Adrenal gland (tissue), 19 donors: ENCODE measurements at places on chromosomes 7 and 10. TPM values are rescaled to one million over a fixed set of nuclear protein-coding genes. Genes with fewer than 3 reads are reported as not detected.

DNA sequence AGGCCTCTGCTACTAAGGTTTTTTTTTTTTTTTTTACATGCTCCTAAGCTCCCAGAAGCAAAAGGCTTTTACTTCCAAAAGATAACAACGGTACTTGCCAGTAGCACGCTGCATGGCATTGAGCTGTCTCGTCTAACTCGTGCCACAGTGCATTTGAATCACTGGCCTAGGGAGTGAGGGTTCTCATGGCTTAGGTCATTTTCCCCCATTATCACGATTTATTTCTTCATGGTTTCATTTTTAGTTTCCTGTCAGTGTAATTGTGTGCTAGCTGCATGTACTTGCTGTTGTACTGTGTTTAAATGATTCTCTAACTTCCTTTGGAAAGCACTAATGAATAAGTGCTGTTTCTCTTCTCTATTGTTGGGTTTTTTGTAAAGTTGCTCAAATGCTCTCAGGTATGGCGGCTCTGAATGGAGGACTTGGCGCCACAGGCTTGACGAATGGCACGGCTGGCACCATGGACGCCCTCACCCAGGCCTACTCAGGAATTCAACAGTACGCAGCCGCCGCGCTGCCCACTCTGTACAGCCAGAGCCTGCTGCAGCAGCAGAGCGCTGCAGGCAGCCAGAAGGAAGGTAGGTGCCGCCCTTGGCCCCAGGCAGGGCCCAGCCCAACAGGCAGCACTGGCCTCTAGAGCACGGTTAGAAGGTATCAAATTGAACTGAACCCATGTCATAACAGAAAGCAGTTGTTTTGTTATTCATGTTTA, 290.5 kb downstream of the USP6NL start:
- H3K27me3 ChIP-seq = no peaks in the 10 kb centered on the region
- DNase-seq = no peak
- H3K4me3 ChIP-seq = no peak overlapping the region
- H3K4me1 ChIP-seq = no peaks in the 10 kb centered on the region

DNA sequence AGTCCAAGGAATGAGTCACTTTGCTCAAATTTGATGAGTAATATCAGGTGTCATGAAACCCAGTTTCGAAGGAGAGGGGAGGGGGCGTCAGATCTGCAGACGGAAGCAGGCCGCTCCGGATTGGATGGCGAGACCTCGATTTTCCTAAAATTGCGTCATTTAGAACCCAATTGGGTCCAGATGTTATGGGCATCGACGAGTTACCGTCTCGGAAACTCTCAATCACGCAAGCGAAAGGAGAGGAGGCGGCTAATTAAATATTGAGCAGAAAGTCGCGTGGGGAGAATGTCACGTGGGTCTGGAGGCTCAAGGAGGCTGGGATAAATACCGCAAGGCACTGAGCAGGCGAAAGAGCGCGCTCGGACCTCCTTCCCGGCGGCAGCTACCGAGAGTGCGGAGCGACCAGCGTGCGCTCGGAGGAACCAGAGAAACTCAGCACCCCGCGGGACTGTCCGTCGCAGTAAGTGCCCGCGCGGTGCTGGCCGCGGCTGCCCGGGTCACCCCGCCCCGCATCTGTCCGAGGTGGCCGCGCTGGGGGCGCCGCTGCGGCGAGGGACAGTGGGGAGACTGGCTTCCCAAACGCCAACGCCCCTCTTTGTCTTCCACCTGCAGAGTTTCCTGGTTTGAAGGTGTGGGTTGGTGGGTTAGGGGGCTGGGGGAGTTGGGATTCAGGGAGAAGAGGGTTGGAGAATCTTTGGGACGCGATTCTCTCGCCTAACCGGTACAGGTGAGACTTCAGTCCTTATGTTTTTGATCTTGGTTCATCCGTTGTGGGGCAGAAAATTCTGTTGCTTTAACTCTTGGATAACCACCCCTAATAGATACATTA, at the start of gene TAC1:
Gene TAC1, plus strand, starts transcription at position 351 of the 829 bp plus-strand sequence. CDS start 527 bp downstream, outside the sequence.
- H3K4me3 ChIP-seq = no peak within 1 kb of the TSS
- H3K36me3 ChIP-seq = no peaks in the 10 kb centered on the region
- H3K27me3 ChIP-seq = peaks cover 52% of the 10 kb centered on the region
- no peak for DNase-seq
- no peak within 1 kb of the TSS for H3K27ac ChIP-seq
- peaks cover 6% of the 10 kb centered on the region for H3K4me1 ChIP-seq

DNA sequence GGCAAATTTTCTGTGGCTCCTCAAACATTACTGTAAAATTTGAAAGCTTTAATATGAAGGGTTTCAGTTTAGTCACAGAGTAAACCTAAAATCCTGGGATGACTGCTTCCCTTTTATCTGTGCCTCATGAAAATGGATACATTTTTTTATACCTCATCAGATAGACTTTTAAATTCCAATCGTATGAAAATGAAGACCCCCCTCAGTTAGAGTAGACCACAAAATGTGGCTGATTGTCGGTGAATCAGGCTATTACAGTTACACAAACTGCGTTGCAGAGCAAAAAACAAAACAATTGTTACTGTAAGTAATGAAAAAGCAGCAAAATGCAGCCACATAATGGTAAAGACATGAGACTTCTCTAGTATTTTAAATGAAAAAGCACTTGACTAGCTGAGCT, 296.2 kb downstream of the CNTNAP2 start:
- no peak for DNase-seq
- no peaks in the 10 kb centered on the region for H3K27me3 ChIP-seq
- H3K36me3 ChIP-seq = no peaks in the 10 kb centered on the region
- no peaks in the 10 kb centered on the region for H3K4me1 ChIP-seq
- no peak overlapping the region for H3K4me3 ChIP-seq

DNA sequence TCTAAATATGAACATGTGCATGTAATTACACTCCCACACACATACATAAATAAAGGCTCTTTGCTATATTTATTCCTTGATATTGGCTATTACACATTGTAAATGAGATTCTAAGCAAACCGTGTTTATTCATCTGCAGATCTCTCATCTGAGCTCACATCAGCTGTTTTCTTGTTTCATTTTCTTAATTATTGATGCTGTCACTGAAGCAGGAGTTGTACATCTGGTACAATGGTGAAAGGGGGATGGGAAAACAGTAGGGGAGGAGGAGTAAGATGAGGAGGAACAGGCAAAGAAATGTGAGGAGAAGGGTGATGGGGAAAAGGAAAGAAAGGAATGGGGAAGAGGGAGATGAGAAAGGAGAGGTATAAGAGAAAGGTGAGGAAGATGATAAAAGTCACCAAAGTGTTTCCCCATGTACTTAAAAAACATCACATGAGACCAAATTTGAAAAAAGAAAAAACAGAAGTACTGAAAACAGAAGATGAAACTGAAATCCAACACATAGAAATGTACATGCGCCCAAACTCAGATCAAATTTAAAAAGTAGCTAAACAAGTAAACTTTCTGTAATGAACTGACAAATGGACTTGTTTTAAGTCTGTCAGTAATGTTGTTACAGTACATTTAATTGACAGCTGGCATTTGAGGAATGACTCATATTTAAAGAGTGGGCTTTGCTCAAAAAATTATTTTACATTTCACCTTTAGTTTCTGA, 472.2 kb downstream of the ARL4A start:
- no peaks in the 10 kb centered on the region for H3K36me3 ChIP-seq
- no peak overlapping the region for H3K27ac ChIP-seq
- no peak overlapping the region for H3K4me3 ChIP-seq
- no peaks in the 10 kb centered on the region for H3K27me3 ChIP-seq
- DNase-seq = no peak

DNA sequence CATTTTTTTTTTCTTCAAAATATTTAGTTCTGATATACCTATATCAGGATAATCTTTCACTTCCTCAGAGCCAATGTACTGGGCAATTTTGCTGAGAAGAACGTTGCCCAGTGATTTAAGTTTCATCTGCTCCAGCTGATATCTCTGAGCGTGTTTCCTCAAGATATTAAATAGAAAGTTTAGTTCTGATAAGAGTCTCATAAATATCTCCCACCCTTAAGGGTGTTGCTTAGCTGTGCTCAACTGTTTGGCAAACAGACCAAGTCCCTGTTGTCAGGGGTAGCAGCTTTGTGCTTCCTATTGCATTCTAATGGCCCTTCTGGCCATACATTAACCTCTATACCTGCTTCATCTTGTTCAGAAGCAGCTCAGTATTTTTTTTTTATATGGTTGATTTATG, 84.7 kb upstream of the GPR141 start:
- H3K27me3 ChIP-seq = no peaks in the 10 kb centered on the region
- no peak overlapping the region for H3K27ac ChIP-seq
- H3K36me3 ChIP-seq = no peaks in the 10 kb centered on the region
- no peak overlapping the region for H3K4me3 ChIP-seq
- H3K4me1 ChIP-seq = no peaks in the 10 kb centered on the region

DNA sequence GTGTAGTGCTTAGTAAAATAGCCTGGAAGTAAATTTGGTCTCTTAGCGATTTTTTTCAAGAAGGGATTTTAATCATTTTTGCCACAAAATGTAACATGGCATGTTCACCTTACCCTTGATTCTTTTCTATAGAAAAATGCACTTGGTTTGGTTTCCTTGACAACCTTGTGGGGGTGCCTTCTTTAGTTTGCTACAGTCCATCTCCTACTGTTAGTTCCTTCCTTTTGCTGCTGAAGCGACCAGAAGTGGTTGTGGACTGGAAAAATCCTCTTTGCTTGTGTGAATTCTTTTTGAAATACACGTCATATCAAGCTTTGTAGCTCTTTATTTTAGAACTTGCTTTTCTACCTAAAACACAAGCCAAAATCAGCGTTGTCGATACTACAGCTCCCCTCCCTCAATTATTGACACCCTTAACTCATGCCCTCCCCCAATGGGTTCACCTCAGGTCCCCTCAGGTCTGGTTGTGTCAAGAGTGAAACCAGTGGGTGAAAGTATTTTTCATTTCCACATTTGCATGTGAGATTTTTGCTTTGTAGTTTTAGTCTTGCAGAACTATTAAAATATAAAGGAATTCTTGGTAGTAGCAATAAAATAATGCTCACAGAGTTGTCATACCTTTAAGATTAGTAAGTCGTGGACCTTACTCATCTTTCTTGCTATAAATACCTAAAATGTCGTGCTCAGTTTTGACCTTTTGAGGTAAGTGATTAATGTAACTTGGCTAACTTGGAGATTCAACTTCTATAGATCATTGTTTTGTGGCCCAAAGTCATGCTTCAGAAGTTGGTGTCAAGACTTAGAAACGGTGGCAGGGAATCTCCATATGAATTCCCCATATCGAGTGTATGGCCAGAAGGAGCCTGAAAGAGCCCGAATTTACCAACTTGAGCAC, 1.5 kb downstream of the ACTR3B start:
- H3K27me3 ChIP-seq = no peaks in the 10 kb centered on the region
- no peak overlapping the region for H3K27ac ChIP-seq
- no peak for DNase-seq
- H3K4me1 ChIP-seq = peaks cover 18% of the 10 kb centered on the region
- H3K4me3 ChIP-seq = no peak overlapping the region
- no peaks in the 10 kb centered on the region for H3K36me3 ChIP-seq

DNA sequence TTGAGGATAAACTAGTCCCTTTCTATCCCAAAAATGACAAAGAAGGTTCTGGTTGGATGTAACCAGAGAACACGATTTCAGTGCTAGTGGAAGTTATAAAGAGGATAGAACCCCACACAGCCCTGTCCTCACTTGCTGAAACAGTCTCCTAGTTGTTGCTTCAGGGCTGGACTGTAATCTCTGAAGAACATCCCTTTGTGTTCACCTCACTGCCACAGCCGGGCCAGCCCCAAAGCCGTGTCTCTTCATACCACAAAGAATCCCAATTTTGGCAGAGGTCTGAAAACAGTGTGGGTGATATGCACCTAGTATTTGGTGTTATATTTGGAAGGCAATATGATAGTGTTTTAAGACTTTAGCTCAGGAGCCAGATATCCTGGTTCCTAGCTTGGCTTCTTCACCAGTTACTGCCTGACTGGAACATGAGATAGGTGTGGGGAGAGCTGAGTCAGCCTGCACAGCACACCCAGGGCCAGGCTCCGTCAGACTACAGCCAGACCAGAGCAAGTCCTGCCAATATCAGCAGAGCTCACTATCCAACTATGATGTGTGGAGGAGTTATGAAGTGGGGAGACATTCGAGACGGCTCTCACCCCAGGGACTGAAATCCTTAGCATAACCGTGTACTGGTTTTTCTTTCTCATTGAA, 21.2 kb downstream of the CYP3A4 start:
- peak; percentile 46 for DNase-seq
- no peaks in the 10 kb centered on the region for H3K4me1 ChIP-seq
- H3K4me3 ChIP-seq = no peak overlapping the region
- no peaks in the 10 kb centered on the region for H3K36me3 ChIP-seq
- H3K27me3 ChIP-seq = no peaks in the 10 kb centered on the region
- no peak overlapping the region for H3K27ac ChIP-seq

DNA sequence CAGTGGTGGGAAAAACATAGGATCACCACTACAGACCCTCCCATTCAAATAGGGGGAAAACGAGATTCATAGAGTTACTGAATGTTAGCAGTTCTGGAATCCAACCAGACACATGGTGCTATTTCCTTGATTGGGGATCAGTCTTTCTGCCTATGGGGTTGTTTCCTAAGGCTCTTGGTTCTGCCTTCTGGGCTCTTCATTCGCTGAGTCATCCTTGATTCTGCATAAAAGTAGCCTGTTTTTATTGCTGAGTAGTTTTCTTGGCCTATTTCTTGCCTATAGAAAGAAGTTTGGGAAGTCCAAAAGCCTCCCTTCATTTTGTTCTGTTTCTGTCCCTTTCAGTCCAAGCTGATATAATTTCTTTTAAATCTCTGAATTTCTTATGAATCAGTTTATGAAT, 99.3 kb upstream of the OIT3 start:
- H3K4me3 ChIP-seq = no peak overlapping the region
- no peaks in the 10 kb centered on the region for H3K4me1 ChIP-seq
- no peak for DNase-seq
- no peaks in the 10 kb centered on the region for H3K27me3 ChIP-seq
- no peak overlapping the region for H3K27ac ChIP-seq

DNA sequence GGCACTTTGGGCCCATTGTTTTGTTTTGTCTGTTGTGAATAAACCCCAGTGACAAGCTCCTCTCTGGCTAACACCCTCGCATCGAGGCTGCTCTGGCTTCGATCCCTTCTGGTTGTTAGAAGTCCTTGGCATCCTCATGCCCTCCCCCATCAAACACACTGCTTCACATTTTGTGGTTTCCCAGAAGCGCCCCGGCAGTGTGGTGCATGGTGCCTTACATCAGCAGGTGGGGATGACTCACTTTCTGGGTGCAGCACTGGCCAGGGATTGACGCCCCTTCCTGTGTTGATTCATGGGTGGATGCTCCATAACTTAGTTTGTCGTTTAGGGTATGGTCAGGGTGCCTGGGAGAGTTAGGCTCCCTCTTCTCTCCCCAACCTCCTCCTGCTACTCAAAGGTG, 51.4 kb downstream of the PLPP4 start:
- no peak overlapping the region for H3K4me3 ChIP-seq
- no peak for DNase-seq
- H3K4me1 ChIP-seq = no peaks in the 10 kb centered on the region
- H3K27ac ChIP-seq = no peak overlapping the region
- H3K36me3 ChIP-seq = no peaks in the 10 kb centered on the region

Gene TMEM273
- total RNA-seq = not detected

Gene SPDYE1
- total RNA-seq = 0.06 TPM

Gene AGR3
- not detected for total RNA-seq

Gene LRRD1
- 0.19 TPM for total RNA-seq
